ENCODE measurements at places on chromosomes 6 and 20.
A peak's percentile ranks its signal among the peaks of the same experiment; 100 is the strongest.

- no peak for DNase-seq
Observed at GRCh38 chr20:23782366-23782983, 31.7 kb upstream of the CST1 start.

GRCh38 chr6:156599366-156599765, 177.8 kb upstream of the ARID1B start:
- no peak for DNase-seq

DNA sequence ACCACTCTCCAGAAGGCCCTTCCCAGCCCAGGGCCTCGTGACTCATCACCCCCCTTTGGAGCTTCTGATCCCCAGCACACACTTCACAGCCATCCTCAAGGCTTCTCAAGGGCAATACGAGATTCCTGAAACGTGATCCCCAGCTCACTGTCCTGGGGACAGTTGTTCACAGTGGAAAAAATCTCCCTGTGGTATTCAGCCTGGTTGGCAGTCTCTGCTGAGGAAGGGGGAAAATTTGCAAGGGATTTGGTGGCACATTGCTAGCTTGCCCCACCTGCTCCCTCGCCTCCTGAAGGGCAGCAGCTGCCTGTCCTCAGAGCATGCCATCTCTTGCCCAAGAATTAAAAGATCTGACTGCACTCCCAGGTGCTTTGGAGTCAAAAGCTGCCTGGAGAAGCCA, 20.7 kb upstream of the PKHD1 start:
- DNase-seq = no peak

GRCh38 chr6:85135376-85136094, 314.3 kb upstream of the NT5E start:
- no peak for DNase-seq

GRCh38 chr6:33080127-33081089, 4.6 kb downstream of the HLA-DPB1 start:
- DNase-seq = no peak

- no peak for DNase-seq
Observed at GRCh38 chr20:54590856-54591255, 115.5 kb downstream of the DOK5 start.

GRCh38 chr20:34083137-34083536, 28.9 kb downstream of the EIF2S2 start:
- no peak for DNase-seq

- DNase-seq = peak; percentile 27
Observed at GRCh38 chr6:722077-722524, 29.2 kb upstream of the EXOC2 start.

Measured in stimulated activated CD4-positive, alpha-beta T cell treated with anti-CD3 and anti-CD28 coated beads, Interleukin-15, amount 100 ng/mL, for 1 hour (primary cell).